Dorsolateral prefrontal cortex (tissue), 122 donors: ENCODE measurements at places on chromosomes 5 and 9. TPM values are rescaled to one million over a fixed set of nuclear protein-coding genes. Genes with fewer than 3 reads are reported as not detected.

GRCh38 chr9:107172160-107172978 lies 110.7 kb upstream of the RAD23B start:
- peak; percentile 91 for DNase-seq

Gene CCNO
- 6.7 TPM for total RNA-seq

DNA sequence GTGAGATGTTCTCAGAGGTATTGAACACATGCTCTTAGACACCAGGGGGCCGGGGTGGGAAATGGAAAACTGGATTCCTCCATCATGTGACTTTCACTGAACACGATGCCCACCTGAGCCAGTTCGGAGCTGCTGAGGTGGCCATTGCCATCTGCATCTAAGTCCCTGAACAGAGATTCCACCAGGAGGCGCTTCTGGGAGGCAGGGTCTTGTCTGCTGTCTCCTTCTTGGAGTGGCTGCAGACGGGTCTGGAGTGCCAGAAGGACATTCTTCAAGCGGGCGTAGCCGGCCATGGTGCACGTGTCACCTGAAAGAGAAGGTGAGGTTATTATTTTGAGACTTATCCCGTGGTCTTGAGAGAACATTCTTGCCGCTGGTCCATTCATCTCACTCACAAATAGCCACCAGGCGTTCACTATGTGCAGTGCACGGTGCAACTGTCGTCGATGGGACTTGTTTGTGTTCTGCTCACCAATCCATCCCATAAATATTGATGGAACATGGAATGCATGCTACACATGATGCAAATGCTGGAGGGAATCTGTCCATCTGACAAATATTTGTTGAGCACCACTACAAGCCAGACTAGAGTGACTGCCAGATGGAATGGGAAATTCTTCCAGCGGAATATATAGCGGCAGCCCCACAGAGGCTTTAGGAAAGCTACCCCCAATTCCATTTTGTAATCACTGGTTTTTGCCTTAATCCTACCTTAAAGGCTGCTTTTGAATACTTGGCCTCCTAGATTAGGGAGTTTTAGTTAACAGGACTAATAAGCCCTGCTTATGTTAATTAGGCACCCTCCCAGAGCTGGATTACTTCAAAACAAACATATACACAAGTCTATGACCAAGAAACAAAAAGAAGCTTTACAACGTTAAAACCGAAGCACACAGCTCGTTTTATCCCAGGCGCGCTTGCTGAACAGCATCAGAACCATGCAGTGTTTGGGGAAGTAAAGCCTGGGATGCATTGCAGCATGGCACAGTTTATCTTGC lies 264.8 kb downstream of the HSPA4 start:
- no peak for DNase-seq

Gene CTXN3
- 3.6 TPM for total RNA-seq

Gene STPG3
- total RNA-seq, result not detected

DNA sequence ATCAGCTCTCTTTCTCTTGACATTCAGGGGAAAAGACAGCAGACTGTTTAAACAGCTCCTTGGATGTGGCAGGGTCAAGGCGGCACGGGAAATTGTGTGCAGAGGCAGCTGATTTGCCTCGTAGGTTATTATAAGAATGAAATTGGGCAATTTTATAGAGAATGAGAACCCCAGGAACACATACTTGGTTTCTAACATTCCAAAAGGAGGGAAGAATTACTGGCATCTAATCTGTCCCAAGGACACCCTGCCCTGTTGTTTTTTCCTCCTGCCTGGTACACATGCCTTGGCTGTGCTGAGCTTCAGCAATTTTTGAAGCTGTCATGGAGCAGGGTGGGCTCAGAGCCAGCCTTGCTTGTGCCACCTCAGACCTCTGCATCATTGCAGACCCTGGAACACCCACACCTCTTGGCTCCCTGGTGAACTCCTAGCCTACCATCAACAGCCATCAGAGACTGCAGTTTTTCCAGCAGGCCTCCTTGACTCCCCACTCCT lies 143.6 kb downstream of the BOD1 start:
- DNase-seq, result peak; percentile 44
